ENCODE measurements at places on chromosomes 7 and 10. TPM values are rescaled to one million over a fixed set of nuclear protein-coding genes. Genes with fewer than 3 reads are reported as not detected.

SEC24C gene
- total RNA-seq, result 63.8 TPM

BLNK gene
- total RNA-seq, result not detected

MYOF gene
- 117 TPM for total RNA-seq

TUBGCP2 gene
- 36.1 TPM for total RNA-seq

CPA1 gene
- total RNA-seq, result not detected

PAPOLB gene
- 0.49 TPM for total RNA-seq

ABCB4 gene
- not detected for total RNA-seq

RBM17 gene
- 19.9 TPM for total RNA-seq

MSMB gene
- not detected for total RNA-seq

SLC26A3 gene
- total RNA-seq, result not detected

NPC1L1 gene
- 0.18 TPM for total RNA-seq

SLC13A1 gene
- total RNA-seq, result not detected

SGCE gene
- total RNA-seq, result 150 TPM

RET gene
- total RNA-seq, result under 0.01 TPM

OR6B1 gene
- not detected for total RNA-seq

CALCR gene
- not detected for total RNA-seq

AIFM2 gene
- 12.1 TPM for total RNA-seq

C10orf67 gene
- not detected for total RNA-seq

GNGT1 gene
- total RNA-seq, result not detected

OGA gene
- total RNA-seq, result 41.5 TPM

ITPRID1 gene
- total RNA-seq, result not detected

KIAA1217 gene
- total RNA-seq, result 2.2 TPM

CABCOCO1 gene
- total RNA-seq, result not detected

TRIM56 gene
- total RNA-seq, result 14.7 TPM

GJD4 gene
- total RNA-seq, result not detected

BTBD16 gene
- not detected for total RNA-seq

PON1 gene
- not detected for total RNA-seq

AOAH gene
- total RNA-seq, result not detected

SUN3 gene
- total RNA-seq, result not detected

COBL gene
- total RNA-seq, result not detected

SOSTDC1 gene
- not detected for total RNA-seq

SNCG gene
- total RNA-seq, result 5.3 TPM

CALML3 gene
- total RNA-seq, result not detected

PIK3CG gene
- total RNA-seq, result under 0.01 TPM

FIGNL1 gene
- 7.5 TPM for total RNA-seq

WEE2 gene
- total RNA-seq, result not detected

PTPRN2 gene
- total RNA-seq, result 4.2 TPM

ASB10 gene
- total RNA-seq, result not detected

KIF11 gene
- 6.5 TPM for total RNA-seq

GDF10 gene
- not detected for total RNA-seq

WASHC2C gene
- 25.1 TPM for total RNA-seq

GRB10 gene
- 39.5 TPM for total RNA-seq

SLC39A12 gene
- total RNA-seq, result not detected

NUDT13 gene
- 0.16 TPM for total RNA-seq

NODAL gene
- total RNA-seq, result not detected

PNLIP gene
- total RNA-seq, result not detected

DLX5 gene
- not detected for total RNA-seq

NUTM2E gene
- not detected for total RNA-seq
